ENCODE measurements at places on chromosomes 11 and 22.

DNA sequence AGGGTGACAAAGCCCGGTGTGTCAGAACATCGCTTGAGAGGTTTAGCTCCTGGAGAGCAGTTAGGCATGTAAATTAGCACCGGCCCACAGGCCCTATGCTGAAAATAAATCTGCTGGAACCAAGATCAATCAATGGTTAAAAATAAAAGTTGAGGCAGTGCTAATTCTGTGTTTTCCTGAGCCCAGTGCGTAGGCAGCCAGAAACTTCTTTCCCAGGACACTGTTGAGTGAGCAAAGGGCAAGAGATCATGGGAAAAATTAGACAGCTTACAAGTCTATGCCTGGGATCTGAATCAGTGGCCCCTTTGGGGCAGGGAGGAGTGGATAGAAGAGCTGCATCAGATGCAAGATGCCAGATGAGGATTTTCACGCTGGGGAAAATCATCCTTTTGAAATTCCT is 539.2 kb downstream of the BUD13 start:
- DNase-seq, result no peak

GRCh38 chr11:39570526-39570925 is 1888.9 kb downstream of the LRRC4C start:
- no peak for DNase-seq

GRCh38 chr11:126544108-126545056 is 188.9 kb downstream of the ST3GAL4 start:
- no peak for DNase-seq

GRCh38 chr11:71189768-71190315 is 62.5 kb downstream of the SHANK2 start:
- DNase-seq, result no peak

GRCh38 chr11:125200441-125200840 is 35.9 kb downstream of the PKNOX2 start:
- DNase-seq, result no peak

DNA sequence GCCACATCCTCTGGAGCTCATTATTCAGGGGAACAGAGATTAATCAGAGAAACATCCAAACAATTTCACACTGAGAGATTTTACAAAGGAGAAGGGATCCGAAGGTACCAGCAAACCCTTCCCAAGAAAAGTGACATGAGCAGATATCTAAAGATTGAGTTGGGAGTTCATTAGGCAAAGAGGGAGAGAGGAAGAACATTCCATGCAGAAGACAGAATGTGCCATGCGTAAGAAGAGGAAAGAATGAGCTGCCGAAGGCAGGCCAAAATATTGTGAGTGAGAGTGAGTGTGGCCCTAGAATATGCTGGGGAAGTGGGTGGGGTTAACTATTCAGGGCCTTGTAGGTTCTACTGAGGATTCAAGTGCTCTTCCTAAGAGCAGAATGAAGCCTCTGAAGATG is 50.0 kb upstream of the LYVE1 start:
- no peak for DNase-seq

DNA sequence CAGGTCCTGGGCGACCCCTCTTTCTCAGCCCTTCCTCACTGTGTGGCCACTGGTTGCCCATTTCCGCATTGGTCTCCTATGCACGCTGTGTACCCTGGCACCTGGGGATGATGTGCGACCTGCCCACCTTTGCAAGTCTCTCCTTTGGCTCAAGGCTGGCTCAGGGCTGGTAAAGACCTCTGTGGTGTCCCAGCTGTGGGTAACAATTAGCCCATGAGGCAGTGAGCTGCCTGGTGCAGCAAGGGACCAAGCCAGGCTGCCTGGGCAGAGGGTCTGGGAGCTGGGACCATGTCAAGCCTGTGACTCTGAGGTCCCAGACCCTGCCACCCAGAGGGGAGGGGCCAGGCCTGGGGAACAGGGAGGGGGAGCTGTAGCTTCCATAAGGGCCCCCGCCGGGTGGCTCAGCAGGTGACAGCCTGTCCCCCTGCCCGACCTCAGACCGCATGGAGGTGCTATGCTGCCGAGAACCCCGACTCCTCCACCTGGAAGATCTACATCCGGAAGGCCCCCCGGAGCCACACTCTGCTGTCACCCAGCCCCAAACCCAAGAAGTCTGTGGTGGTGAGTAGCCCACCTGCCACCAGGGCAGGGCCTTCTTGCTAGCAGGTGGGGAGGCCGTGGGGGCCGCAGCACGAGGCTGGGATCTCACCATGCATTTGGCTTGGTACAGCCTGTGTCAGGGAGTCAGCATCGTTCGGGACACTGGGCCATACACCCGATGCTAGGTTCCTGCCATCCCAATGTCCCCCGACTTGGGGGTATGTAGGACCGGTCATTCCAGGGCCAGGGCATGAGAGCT is 112.5 kb downstream of the KCNQ1OT1 start:
- DNase-seq, result no peak

DNA sequence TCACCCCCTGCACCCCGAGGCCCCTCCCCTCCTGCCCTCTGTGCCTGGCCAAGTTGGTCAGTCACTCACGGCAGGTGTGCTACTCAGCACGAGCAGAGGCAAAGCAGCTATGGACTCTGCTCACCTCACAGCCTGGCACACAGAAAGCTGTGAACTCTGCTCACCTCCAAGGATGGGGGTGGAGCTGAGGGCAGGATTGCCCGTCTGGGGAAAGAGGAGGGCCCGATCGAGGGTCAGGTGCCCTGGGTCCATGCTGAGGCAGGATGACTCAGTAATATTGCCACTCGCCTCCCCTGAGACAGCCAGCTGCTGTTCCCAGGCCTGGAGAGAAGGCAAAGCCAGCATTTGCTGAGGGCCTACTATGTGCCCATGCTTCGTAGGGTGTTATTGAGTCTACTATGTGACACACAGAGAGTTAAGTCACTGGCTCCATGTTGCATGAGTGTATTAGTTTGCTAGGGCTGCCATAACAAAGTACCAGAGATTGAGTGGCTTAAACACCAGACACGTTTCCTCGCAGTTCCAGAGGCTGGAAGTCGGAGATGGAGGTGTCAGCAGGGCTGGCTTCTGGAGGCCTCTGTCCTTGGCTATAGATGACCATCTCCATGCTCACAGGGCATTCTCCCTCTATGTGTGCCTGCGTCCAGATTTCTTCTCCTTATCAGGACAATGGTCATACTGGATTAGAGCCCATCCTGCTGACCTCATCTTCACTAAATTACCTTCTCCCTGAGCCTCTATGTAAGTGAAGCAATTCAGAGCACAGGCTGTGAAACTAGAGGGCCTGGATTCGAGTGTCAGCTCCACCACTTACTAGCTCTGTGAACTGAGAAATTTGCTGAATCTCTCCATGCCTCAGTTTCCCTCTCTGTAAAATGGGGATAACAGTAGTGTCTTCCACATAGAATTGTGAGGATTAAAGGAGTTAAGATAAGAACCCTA is 13.2 kb upstream of the TSKU start:
- DNase-seq, result no peak

GRCh38 chr11:47254386-47254785 is 3.4 kb upstream of the NR1H3 start:
- no peak for DNase-seq

- no peak for DNase-seq
These were observed 1.5 kb downstream of the IFITM5 start for GRCh38 chr11:297586-298405.

GRCh38 chr11:103904324-103904667 is 132.1 kb upstream of the DDI1 start:
- no peak for DNase-seq

DNA sequence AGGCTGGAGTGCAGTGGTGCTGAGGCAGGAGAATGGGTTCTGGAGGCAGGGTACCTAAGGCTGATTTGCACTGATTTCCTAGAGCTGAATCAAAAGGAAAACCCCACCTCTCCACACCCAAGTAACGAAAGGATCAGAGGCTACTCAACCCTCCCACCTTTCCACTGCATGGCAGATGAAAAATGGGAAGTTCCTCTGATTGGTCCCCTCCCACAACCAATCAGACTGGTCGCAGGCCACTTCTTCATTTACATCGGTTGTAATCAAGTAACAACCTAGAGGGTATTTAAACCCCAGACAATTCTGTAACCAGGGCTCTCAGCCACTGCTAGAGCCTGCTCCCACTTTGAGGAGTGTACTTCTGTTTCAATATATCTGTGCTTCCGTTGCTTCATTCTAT is 18.6 kb upstream of the PARVB start:
- no peak for DNase-seq

GRCh38 chr11:1839204-1839923 is 583 bp downstream of the TNNI2 start:
- no peak for DNase-seq

DNA sequence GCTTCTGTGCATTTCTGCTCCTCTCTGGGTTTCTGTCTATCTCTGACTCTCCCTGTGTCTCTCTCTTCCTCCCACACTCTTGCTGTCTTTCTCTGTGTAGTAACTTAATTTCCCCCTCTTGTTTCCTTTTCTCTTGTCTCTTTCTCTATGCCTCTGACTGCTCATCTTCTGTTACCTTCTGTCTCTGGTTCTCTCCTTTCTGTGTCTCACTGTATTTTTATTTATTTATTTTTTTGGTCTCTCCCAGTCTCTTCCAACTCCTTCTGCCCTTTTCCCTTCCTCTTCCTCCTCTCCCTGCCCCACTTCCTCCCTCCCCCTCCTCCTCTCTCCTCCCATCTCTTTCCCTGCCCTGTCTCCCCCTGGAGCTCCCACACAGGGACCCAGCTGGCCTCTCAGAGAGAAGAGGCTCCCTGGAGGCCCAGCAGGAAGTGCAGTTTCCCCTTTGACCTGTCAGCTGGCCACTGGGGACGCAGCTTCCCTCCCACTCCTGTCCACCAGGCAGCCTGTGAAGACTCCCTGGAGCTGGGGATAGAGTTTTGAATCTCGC is 38.3 kb upstream of the MYH9 start:
- DNase-seq, result no peak

DNA sequence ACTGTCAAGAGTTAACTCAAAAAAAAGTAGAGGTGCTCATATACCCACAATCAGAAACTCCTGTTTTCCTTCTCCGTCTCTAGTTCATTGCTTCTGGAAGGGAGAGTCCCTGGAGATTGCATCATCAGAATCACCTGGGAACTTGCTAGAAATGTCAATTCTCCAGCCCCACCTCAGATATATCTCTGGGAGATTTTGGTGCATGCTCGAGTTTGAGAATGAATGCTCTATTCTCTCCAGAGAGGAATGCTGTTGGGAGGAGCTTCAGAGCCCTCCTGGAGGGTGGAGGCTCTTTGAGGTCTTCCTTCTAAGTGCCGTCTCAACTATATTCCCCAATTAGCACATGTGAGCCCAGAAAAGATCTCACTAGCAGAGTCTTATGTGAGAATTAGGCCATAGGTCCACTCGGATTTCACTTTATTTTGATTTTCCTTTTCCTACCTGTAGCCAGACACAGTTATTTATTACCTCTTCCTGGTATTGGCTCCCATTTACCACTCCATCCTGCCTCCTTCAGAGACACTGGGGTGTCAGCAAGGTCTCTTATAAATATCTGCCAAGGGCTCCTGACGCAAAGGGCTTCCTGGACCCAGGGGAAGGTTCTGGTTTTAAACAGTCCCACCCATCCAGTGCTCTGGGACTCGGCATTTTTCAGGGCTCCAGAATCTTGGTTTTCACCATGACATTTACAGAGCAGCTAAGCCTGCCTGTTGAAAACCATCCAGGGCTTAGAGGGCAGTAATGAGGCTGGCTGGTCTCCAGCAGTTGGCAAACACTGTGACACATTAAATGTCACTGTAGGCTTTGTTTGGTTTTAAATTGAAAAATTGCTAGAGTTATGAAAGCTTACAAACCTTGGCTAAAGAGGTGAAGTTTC is 136.2 kb downstream of the CD44 start:
- no peak for DNase-seq

- no peak for DNase-seq
These were observed 71.2 kb downstream of the PHF21A start for GRCh38 chr11:46050003-46050461.

DNA sequence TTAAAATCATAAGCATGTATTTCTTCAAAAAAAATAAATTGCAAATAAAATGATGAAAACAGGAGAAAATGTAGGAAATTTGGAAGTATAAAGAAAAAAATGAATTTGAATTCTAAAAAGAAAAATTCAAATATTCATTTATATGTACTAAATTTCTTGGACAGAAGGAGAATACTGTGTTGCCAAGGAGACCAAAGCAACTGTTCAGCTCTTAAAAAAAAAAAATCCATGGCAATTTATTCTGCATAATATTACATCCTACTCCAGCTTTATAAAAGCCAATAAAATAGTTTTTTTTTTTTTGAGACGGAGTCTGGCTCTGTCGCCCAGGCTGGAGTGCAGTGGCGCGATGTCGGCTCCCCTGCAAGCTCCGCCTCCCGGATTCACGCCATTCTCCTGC is 6.0 kb downstream of the PGM2L1 start:
- DNase-seq, result no peak

- no peak for DNase-seq
These were observed 10.5 kb downstream of the EHD1 start for GRCh38 chr11:64867748-64868462.

- DNase-seq, result no peak
These were observed 20.1 kb upstream of the CHORDC1 start for GRCh38 chr11:90242894-90243416.

DNA sequence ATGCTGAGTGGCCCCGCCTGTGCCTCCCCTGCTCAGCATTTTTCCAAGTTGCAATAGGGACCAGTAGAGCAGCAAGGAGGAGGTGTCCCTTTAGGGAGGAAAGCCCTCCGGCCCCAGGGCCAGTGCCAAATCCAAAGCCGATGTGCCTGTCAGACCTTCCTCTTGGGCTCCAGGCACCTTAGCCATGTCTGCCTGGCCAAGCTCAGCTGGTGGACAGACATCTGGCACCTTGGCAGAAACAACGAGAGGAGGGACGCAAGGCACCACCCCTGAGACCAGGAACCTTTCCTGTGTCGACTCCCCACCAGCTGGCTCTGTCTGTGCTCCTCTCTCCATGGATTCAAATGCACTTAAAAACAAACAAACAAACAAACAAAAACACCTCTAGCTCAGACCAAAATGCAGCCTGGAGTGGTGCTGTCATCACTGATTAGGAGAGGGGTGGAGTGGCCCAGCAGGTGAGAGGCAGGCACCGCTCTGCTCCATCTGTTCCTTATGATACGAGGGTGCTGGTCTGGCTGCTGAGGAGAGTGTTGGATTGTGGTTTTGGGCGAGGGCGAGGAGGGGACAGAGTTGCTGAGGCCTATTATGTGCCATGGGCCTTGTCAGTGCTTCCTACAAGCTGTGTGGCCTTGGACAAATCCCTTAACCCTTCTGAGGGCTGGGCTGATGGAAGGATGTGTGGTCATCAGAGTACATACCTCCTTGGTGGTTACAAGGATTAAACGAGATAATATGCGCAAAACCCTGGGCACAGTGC is 46.2 kb downstream of the TP53I11 start:
- no peak for DNase-seq
